Hematopoietic multipotent progenitor cell treated with erythropoietin and hydrocortisone succinate and interleukin-3 and kit ligand, for 6 days (in vitro differentiated cells): ENCODE measurements at places on chromosomes 3 and 15.

- no peak for DNase-seq
These were observed 145.4 kb upstream of the LRRFIP2 start for GRCh38 chr3:37319784-37320183.

DNA sequence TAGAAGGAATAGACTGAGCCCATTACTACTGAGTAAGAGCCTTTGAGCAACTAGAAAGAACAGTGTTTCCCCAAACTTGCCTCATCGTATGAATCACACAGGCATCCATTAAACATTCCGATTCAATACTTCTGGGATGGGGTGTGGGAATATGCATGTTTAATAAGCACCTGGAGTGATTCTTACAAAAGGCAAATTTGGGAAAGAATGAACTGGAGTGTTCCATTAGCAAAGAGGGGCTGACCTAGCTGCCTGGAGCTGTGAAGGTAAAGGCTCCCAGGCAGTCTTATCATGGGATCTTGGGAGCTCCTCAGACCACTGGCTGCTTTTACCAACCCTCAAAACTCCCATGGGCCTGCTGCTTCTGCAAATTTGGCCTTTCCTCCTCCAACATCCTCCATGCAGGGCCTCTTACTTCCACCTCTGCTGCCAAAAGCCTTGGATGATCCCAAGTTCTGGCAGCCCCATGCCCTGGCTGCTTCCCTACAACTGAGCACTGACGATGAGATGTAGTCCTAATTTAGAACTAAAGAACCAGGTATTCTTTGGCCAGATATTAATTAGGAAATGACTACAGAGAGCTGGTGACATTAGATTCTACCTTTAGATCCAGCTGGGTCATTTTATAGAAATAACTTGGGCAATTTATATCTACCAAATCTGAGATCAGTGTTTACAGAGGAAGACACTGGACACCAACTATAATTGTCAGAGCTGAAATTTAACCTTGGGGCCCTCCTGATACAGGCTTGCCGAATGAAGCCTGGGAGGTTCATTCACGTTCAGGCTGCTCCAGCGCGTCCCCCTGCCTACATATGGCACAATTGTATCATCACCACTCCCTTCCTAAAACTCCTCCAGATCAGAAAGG, 11.2 kb upstream of the HOMER2 start:
- DNase-seq = no peak

DNA sequence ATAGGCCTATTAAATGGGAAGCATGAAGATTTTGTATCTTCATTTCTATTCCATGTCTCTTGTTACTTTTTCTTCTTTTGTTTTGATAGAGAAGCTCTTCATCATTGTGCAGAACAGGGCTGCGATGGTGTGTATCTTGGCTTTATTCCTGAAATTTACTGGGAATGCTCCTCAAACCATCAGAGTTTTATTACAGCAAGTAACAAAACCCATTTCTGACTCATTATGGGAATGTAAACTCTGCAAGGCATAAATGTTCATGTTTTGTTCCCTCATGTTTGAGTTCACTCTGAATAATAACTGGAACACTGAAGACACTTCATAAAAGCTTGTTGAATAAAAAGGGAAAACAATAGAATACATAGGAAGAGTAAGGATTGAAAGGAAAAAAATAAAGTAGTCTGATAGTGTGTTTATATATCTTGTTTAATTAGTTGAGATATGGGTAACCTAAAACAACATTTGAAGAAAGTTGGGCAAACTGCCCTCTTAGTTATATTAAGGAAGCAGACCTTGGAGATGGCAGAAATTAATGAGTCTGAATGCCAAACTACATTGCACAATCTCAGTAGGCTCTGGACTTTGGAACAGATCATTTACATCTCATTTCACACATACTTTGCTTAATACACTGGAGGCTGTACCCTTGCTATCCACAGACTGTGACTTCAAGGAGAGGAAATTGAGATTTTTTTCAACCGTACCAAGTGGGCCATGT, 521.5 kb downstream of the GRM7 start:
- DNase-seq = no peak

- peak; percentile 74 for DNase-seq
These were observed 812 bp downstream of the P4HTM start for GRCh38 chr3:48990636-48991469.

- DNase-seq = no peak
These were observed 882.8 kb downstream of the NAALADL2 start for GRCh38 chr3:175741951-175742350.

DNA sequence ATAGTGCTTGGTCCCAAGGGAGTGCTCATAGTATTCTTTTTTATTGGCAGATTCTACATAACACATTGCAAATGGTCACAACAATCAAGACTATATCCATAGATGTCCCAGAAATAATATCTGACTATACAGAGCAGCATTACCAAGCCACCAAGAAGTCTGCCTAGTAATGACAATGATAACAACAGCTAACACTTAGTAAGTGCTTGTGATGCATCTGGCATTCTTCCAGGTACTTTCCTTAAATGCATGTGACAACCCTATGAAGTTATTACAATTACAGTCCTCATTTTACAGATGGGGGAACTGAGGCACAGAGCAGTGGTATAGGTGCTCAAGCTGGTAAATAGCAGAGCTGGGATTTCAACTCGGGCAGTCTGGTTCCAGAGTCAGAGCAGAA, 49.6 kb upstream of the ICE2 start:
- peak; percentile 68 for DNase-seq

- no peak for DNase-seq
These were observed 10.0 kb upstream of the CHRNB4 start for GRCh38 chr15:78651007-78651406.

GRCh38 chr3:142275856-142276255, 50.5 kb upstream of the GK5 start:
- peak; percentile 75 for DNase-seq

DNA sequence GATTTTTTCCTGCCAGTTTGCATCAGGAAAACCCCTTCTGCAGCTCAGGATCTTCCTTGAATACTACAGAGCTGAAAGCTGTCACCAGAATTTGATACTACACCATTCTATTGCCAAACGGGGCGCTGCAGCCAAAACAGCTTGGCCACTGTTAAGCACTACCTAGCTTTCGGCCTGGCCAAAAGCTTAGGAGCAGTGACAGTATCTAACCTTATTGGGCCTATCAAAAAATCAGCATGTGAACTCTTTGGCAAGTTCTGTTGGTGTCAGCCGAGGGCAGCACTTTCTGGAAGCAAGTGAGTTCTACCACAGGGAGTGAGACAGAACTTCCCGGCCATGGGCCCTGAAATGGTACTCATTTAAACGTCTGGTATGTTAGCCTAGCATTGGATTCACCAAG, 16.1 kb upstream of the GYG1 start:
- DNase-seq = no peak

- peak; percentile 16 for DNase-seq
These were observed 13.4 kb downstream of the TMEM207 start for GRCh38 chr3:190436331-190436730.

- no peak for DNase-seq
These were observed 62.9 kb upstream of the NR2E3 start for GRCh38 chr15:71747128-71748083.

- no peak for DNase-seq
These were observed 136.2 kb upstream of the PFN2 start for GRCh38 chr3:150106740-150107428.

DNA sequence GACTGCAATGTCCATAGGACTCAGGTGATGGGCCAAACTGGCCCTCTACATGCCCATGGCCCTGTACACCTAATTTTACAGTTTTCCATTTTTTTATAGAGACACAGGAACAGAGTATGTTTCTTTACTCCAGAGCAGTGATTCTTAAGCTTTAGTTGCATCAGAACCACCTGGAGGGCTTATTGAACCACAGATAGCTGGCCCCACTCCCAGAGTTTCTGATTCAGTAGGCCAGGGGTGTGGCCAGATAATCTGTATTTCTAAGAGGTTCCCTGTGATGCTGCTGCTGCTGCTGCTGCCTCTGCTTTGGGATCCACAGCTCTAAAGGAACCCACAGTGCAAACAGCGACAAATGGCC, 5.1 kb downstream of the RBP1 start:
- DNase-seq = no peak

DNA sequence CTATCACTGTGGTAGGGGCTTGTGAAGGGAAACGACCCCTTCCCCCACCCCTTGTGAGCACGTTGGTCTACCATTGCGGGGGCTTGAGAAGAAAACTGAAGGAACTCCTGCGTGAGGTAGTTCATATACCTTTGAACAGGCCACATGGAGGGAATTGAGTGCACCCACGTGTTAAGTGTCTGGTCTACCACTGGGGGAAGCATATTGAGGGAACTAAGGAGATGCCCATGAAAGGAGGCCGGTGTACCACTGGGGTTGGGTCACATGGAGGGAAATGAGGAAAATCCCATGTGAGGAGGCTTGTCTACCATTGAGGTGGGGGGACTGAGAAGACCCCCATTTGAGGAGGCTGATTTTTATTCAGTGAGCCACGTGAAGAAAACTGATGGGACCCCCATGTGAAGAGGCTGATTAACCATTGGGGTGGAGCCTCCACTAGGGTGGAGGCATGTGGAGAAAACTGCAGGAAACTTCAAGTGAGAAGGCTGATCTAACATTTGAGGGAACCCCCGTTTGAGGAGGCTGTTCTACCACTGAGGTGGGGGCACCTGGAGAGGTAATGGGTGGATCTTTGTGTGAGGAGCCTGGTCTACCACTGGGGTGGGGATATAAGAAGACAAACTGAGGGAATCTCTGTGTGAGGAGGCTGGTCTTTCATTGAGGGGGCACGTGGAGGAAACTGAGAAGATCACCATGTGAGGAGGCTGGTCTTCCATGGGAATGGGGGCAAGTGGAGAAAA, 163.2 kb downstream of the FBLN2 start:
- DNase-seq = no peak

DNA sequence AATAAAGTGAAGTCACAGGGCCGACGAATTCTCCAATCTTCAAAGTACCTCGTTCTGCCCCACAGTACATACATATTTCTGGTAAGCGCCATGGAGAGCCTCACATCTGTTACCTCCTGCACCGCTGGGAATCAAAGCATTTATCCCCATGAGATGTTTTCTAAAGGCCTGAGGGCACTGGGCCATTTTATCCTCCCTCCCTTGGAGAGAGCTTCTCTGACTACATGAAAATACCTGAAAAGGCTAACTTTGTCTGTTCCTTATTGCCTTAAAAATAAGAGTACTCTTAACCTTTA, 148.1 kb downstream of the RORA start:
- no peak for DNase-seq

DNA sequence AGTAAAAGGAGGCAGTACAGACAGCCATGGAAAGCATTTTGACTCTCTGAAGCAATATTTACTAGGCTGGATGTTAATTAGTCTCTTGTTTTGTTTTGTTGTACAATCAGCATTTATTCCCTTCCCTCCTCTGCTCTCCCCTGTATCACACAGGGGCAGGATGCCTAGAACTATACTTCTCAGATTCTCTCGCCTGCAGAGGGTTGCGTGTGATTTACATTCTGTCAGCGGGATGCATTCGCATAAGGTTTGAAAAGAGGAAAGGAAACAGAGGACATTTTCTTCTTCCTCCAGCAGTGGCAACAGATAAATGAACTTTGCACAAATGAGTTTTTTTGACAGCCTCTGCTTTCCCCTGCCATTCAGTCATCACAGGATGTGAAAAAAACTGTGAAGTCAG, 188.3 kb downstream of the RSL24D1 start:
- no peak for DNase-seq

- DNase-seq = no peak
These were observed 41.4 kb downstream of the PGPEP1L start for GRCh38 chr15:98966091-98966787.

DNA sequence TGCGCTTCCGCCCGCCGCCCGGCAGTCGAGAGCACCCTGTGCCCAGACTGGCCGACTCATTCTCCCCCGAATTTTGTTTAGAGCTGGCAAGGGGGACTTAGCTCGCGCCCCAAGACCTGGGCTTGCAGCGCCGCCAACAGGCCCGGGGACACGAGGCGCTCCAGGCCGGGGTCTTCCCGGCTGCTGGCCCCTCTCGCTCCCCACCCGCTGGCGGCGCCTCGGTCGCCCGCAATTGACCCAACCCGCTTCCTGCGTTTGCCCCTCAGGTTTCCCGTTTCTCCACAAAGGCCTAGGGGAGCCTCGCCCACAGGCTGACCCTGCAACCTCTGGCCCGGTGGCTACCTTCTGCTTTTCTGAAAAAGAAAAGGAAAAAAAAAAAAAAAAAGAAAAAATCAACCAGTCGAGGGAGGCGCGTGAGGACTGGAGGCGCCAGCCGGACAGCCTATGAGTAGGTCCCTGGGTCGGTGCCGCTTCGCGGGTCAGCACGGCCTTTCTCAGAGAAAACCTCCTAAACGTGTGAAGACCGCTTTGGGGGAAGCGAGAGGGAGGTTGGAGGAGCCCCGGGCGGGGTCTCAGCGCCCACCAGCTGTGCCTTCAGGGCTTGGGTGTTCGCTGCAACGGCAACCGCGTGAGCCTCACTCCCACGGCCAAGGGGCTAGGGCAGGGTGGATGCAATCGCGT, 7.2 kb downstream of the FOXL2 start:
- DNase-seq = no peak

DNA sequence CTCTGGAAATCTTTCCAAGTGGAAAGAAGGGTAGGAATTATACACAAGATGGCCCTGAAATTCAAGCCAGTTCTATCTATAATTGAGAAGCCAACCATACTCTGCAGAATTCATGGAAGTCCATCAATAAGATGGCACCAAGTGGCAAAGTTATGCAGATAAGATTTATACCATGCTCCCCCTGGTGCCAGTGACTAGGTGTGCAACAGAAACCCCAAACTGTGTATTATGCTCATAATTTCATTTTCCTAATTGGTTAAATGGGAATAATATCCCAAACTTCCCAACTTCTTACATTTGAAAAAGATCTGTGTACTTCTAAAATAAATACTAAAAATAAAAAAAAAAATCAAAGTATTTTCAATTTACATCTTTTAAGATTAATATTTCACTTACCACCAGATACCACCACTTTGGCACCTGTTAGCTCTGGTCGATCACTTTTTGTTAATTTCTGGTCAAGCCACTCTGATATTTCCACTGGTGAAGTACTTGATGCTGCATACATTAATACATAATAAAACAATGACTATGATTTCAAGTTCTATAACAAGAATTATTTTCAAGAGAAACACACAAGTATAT, 25.9 kb downstream of the ETFA start:
- DNase-seq = peak; percentile 53

DNA sequence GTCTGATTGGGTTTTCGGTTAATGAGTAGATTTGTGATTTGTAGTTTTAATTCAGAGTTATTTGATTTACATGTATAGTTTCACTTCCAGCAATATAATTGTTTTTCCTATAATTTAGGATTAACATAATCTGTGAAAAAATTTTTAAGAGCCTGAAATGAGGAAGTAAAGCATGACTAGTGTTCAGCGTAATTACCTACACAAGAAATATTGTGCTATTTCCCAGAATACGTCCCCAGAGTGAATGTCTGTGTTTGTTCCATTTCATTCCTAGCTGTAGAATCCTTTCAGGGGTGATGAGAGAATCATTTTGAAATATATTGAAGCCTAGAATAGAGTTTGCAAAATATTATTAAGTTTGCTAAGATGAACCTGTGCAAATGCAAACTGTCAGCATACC, 247.1 kb downstream of the BBX start:
- DNase-seq = no peak

- DNase-seq = no peak
These were observed 67.8 kb downstream of the ITGA11 start for GRCh38 chr15:68364028-68364659.

- no peak for DNase-seq
These were observed 91.6 kb upstream of the KLHL25 start for GRCh38 chr15:85886309-85886811.

- no peak for DNase-seq
These were observed 2.5 kb upstream of the AEN start for GRCh38 chr15:88618686-88619085.
